ENCODE measurements at places on chromosomes 2 and 18.

- DNase-seq: peak; percentile 82
Measured at GRCh38 chr2:239267288-239267951, 133.4 kb downstream of the HDAC4 start.

GRCh38 chr2:239836021-239836765 is 188.9 kb downstream of the NDUFA10 start:
- DNase-seq: no peak

- DNase-seq: no peak
Measured at GRCh38 chr2:128157644-128158043, 66.6 kb downstream of the UGGT1 start.

DNA sequence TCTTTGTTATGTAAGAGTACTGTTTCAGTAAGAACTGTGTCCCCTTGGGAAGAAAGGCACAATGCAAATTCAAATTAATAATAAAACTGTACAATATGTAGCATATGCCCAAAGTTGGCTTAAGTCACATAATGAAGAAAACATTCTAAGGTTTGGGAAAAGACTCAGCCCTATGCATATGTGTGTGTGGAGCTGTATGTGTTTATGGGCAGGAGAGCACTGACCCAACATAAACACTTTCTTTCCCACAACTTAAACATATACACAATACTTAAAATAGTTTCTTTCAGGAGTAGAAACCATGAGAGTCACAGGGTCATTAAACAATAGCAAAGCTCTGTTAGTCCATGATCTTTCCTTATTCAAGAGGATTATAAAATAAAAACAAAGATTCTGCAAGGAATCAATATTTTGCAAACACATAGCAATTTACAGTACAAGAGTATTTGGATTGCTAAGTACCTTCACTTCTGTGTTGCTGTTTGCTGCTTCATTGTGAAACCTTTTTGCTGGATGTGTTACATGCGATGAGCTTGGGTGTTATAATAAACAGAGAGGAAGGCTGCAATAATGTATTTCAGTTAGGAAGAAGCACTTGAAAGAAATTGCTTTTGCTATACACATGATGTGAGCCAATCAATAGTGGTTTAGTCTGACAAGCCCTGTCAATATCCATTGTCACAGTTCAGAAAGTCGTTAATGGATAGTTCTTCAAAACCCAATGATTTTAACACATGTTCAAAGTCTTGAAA is 347.3 kb downstream of the ARHGAP15 start:
- DNase-seq: no peak

GRCh38 chr2:224574423-224575084 is 10.6 kb downstream of the CUL3 start:
- no peak for DNase-seq

DNA sequence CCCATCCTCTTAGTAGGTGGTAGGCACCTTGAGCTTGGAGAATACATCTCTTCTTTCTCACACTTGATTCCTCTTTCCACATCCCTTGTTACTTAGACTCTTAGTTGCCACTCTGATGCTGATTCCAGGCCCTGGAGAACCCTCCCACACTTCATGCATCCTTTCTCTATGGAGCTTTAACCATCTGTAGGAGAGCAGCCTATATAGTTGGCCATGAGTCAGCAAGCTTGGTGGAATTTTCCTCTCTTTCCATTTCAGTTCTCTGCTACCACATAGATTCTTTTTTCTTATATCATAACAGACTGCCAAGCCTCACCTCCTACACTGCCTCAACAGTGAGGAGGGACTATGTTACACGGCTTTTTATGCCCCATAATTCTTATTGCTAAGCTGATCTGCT is 851.6 kb upstream of the CDH2 start:
- DNase-seq: no peak

DNA sequence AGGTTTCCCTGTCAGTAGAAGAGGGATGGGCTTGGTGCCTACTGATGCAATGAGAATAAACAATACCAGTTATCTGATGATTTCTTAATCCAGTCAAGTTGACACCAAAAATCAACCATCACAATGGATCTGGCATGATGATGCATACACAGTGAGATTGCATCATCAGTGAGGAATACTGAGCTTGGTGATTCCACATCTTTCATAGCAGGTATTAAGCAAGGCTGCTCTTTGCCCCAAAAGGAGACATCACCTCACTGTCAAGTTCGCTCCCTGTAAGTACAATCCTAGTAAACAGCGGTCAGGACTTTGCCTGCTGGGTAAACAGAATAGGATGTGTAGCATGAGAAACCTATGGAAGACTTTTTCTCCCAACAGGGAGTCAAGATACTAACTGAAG is 282.7 kb upstream of the CDH2 start:
- DNase-seq: no peak

DNA sequence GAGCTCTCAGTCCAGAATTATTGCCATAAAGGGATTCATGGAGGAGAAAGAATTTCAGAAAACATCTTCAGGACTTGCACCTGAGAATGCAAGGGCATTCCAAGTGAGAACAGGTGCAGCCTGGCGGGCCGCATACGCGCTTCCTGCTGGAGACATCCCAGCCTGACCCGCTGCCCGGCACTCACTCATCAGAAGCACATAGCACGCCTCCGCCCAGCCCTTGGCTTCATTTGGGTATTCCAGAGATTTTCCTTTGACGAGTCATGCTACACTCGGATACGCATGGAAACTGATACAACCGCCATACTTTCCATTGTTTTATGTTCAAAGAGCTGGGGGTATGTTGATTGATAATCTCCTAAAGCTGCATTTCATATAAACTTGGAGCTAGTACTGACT is 228.0 kb upstream of the ID2 start:
- DNase-seq: no peak

DNA sequence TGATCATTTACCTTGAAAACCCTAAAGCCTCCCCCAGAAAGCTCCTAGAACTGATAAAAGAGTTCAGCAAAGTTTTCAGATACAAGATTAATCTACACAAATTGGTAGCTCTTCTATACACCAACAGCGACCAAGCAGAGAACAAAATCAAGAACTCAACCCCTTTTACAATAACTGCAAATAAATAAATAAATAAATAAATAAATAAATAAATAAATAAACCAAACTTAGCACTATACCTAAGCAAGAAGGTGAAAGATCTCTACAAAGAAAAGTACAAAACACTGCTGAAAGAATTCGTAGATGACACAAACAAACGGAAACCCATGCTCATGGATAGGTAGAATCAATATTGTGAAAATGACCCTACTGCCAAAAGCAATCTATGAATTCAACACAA is 182.0 kb upstream of the RND3 start:
- no peak for DNase-seq

- no peak for DNase-seq
Measured at GRCh38 chr2:8534729-8535468, 147.0 kb upstream of the ID2 start.

DNA sequence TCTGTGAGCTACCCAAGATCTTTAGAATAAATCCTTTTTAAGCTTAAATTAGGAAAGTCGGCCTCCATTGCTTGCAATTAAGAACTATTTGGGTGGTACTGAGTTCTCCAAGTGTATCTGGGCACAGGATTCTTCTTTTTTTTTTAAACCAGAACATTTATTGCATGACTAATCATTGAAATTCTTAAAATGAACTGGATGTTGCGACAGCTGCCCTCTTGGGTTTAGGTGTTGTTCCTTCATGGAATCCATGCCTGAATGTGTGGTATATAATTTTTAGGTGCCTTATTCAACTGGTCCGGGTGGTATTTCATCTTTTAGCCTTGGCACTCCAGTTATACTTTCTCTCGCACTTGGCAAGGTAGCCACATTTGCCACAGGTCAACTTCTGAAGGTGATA is 14.5 kb upstream of the KCNK3 start:
- DNase-seq: no peak

GRCh38 chr2:235504441-235505180 is 10.8 kb downstream of the AGAP1 start:
- no peak for DNase-seq
